Progenitor cell of endocrine pancreas (in vitro differentiated cells): ENCODE measurements at places on chromosomes 2 and 18. TPM values are rescaled to one million over a fixed set of nuclear protein-coding genes. Genes with fewer than 3 reads are reported as not detected.
A peak's percentile ranks its signal among the peaks of the same experiment; 100 is the strongest.

- peak; percentile 23 for DNase-seq
Observed at GRCh38 chr2:75896779-75897366, 186.2 kb upstream of the GCFC2 start.

SP100 gene
- 2.3 and 4.1 TPM in 2 replicates for total RNA-seq

GRCh38 chr2:118584877-118585276 is 262.6 kb downstream of the EN1 start:
- DNase-seq = no peak

FEV gene
- total RNA-seq = 13.5 and 15.6 TPM in 2 replicates

DNA sequence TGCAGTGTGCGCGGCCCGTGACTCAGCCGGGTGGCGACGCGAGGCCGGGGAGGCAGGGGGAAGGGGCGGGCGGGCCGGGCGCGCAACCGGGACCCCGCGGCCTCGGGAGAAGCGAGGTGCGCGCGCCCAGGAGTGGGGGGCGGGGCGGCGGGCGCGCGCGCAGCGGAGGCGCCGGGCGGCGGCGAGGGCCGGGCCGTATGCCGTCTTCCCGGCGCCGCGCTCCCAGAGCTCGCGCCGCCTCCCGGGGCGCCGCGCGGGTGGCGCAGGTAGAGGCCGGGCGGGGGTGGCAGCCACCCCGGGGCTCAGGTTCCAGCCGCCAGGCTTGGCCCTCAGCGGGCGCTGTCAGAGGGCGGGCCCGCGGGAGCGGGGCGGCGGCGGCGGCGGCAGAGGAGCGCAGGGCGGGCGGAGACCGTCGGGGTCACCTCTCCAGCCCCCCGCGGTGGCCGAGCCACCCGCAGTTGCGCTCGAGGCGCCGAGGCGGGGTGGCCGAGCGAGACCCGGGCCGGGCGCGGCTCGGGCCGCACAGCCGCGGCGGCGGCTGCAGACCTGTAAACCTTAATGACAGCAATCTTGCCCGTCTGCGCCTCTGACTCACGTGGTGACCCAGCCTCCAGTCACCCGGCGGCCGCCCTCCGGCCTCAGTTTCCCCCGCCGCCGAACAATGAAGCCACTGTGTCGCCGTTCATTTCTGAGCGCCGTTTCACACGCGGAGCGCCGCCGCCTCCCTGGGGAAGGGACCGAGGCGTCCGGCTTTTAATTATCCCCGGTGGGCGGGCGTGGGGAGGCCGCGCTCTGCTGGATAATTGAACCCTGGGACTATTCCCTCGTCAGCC is 25.3 kb upstream of the SMAD7 start:
- DNase-seq = no peak
